ENCODE measurements at places on chromosomes 7 and 10.

DNA sequence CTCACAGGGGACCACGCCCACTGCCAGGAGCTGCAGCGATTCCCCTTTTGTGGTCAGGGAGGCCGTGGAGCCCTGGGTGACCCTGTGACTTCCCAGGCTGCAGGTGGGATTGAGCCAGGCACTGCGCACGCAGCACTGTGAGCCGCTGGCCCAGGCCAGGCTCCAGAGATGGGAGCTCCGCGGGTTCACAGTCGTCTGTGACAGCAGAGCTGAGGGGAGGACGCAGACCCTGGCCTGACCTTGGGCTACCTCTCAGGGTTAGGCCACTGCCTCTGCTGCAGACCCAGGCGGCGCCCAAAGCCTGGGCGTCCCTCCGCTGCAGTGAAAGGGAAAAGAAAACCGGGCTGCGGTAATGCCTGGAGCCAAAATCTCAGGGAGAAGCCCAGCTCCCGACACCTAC lies 107.5 kb upstream of the GPR26 start:
- no peak for DNase-seq

- DNase-seq, result no peak
These were observed 199.2 kb downstream of the MBL2 start for GRCh38 chr10:52573347-52573746.

DNA sequence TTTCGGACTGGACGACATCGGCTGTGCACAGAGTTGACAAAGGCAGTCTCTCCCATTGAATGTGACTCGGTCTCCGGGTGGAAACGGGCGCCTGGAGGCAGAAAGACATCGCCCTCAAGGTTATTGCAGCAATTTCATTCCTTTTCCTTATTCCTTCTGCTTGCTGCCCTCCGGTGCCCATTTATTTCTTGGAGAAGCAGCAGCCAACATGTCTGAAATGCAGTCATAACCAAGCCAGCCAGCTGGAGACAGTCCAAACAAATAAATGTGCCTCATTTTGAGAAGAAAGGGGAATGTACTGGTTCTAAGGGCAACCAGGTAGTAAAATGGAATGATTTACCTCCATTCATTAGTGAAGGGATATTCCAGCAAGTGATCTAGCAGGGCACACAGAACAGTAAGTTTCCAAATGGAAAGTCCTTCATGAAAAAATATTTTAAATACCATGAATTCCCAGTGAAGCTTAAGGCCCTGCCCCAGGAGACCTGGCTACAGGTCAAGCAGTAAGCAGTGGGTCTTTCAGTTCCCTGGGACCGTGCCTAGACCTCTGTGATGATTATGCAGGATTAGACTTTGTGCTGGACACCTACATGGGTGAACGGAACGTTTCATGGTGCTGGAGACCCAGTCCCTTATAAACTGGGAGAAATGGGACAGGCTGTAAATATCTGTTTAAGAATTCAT lies 86.6 kb downstream of the ABLIM1 start:
- DNase-seq, result no peak

GRCh38 chr10:17907641-17908040 lies 44.1 kb upstream of the SLC39A12 start:
- no peak for DNase-seq

DNA sequence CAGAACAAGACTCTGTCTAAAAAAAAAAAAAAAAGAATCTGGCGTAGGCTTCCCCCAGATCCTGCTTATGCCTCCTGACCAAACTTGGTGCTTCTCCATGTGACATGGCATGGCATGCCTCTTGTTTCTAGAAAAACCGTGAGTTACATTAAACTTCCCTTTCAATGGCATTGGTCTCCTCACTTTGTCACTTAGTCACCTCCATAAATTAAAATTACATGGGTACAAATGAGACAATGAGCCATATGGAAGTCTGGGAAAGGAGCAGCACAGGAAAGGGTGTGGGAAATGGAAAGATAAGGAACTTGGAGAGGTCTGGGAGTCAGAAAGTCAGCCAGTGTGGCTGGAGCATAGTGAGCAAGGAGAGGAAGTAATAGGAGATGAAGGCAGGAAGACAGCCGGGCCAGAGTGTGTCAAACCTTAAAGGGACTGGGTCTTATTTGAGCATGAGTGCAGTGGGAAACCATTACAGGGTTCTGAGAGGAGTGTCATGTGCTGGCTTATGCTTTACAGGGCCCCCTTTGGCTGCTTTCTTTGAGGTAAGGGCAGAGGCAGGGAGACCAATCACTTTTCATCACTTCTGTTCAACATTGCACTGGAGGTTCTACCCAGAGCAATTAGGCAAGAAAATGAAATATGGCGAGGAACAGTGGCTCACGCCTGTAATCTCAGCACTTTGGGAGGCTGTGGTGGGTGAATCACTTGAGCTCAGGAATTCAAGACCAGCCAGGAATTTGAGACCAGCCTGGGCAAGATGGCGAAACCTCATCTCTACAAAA lies 21.3 kb upstream of the ZMIZ2 start:
- no peak for DNase-seq

DNA sequence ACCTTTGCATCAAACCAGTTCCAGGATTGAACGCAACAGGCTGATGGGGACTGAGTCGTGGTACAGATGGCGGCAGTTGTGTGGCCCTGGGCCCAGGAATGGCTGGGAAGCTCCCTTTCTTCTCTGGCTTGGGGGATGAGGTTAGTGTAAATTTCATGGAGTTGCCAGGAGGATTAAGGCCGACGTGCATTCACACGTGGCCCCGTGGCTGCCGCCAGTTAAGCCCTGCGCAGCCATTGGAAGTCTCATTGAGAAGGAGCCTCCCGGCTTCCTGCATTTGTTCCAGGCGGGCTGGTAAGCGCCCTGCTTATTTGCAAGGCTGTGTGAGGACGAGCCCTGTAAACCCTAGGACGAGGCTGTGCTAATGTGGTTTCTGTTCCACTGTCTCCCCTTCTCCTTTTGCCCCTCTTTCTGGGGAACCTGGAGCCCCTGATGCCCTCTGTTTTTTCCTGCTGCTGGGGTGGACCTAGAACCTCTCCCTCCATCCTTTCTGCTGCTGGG lies 174.7 kb upstream of the TNRC18 start:
- peak; percentile 16 for DNase-seq

GRCh38 chr10:3427347-3427746 lies 254.8 kb upstream of the PITRM1 start:
- no peak for DNase-seq

DNA sequence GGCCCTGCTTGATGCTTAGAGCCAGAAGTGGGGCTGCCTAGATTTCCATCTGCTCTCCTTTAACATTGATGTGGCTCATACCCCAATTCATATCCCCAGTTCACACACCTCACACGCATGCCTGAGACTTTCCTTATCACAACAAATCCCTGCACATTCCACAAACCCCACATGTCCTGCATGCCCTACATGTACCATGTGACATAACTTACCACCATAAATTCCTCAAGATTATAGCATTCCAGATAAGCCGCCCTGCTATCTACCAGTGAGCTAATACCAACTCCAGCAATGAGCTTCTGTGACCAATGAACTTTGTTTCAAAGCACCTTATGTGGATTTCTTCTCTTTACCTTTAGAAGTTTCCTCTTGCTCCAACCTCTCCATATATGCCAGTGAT lies 104.7 kb upstream of the RAB11FIP2 start:
- DNase-seq, result no peak

GRCh38 chr10:33410860-33411234 lies 76.4 kb upstream of the NRP1 start:
- DNase-seq, result no peak

DNA sequence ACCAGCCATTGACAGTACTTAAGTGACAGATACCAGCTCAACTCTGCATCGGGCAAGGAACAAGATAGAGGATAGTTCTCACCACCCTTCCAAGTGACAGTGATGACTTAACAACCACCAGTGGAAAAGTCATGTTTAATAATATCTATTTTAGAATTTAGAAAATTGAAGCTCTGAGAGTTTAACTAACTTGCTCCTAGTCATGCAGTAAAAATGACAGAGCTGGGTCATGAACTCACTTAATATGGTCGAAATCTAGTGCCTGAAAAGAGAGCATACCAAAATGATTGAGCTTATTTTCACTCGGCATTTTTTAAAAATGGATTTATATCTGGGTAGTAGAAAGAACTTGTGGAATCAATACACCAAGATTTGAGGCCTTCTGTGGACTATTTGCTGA lies 367.8 kb upstream of the IGFBP3 start:
- no peak for DNase-seq

DNA sequence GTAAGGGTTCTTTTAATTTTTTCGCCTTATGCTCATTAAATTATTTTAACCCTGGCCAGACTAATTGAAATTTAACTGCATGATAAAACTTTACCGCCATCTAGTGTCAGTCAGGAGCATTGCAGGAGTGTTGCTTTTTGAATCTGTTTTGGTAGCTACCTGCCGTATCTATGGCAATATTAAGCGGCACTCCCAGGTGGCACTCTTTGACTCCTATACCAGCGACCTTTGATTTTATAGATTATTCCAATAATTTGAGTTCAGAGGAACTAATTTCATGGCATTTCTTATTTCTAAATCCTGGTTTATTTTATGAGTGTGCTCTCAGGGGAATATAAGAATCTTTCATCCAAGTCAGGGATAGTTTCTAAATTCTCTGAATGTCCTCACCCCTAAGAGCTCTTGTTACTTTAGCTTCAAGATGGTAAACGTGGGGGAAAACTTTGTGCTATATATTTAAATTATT lies 198.9 kb downstream of the REEP3 start:
- DNase-seq, result peak; percentile 34

- no peak for DNase-seq
These were observed 13.9 kb downstream of the BUD31 start for GRCh38 chr7:99422625-99423024.

GRCh38 chr7:37674531-37674930 lies 9.0 kb upstream of the GPR141 start:
- no peak for DNase-seq

- no peak for DNase-seq
These were observed 1650.5 kb upstream of the LRRTM3 start for GRCh38 chr10:65275296-65275695.

Data from NCI-H2227 treated with DMSO at 0.1 percent for 48 hours (cell line).